ENCODE measurements at places on chromosomes 5 and 9. TPM values are rescaled to one million over a fixed set of nuclear protein-coding genes. Genes with fewer than 3 reads are reported as not detected.

DNA sequence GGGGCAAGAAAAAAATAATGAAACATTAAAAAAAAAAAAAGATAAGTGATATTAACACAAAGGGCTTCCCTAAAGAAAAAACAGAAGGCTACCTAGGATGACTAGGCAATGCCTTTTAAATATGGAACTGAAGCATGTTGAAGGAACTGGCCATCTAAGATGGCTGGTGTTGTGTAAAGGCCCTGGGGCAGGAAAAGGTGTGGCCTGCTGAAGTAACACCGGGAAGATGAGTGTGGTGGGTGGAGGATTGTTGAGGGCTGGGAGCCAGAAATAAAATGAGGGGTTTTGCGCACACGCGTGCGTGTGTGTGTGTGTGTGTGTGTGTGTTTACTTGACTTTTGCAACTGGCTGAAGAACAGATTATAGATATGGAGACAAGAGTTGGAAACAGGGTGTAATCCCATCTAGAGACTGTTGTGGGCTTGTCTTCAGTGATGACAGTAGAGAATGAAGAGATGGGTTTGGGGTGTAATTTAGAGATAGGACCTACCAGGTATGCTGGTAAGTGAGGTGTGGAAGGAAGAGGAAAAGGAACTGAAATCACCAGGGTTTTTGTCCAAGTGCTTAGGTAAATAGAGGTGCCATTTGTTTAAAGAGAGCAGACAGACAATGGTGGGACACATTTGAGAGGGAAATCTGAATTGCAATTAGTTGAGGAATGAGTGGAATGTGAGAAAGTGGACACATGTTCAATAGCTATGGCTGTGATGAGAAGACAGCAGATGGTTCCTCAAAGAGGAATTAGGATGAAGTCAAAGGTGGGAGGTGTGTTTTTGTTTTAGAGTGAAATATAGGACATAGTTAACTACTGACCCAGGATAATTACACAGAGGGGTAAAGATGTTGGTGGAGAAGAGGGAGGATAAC lies 33.9 kb downstream of the RAD23B start:
- DNase-seq = no peak

Gene POLR3G
- total RNA-seq = 1.0 TPM

Gene SVEP1
- 74.6 TPM for total RNA-seq

DNA sequence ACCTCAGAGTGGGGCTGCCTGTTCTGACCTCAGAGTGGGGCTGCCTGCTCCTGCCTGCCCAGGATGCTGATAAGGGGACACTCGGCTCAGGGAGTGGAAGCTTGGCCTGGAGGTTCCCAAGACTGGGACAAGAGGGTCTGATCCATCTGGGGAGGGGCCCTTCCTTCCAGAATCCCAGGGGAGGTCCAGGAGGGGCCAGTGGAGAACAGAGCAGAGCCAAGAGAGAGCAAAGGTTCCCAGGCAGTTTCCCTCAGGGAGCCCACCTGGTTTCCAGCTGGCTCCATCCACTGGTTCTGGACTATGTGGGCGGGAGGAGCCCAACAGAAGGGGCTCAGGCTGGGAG lies 49.1 kb upstream of the RNU6ATAC start:
- peak; percentile 19 for DNase-seq

- no peak for DNase-seq
These were observed 3.8 kb downstream of the LHFPL2 start for GRCh38 chr5:78644741-78645300.

GRCh38 chr5:83577036-83577636 lies 105.6 kb downstream of the VCAN start:
- no peak for DNase-seq

DNA sequence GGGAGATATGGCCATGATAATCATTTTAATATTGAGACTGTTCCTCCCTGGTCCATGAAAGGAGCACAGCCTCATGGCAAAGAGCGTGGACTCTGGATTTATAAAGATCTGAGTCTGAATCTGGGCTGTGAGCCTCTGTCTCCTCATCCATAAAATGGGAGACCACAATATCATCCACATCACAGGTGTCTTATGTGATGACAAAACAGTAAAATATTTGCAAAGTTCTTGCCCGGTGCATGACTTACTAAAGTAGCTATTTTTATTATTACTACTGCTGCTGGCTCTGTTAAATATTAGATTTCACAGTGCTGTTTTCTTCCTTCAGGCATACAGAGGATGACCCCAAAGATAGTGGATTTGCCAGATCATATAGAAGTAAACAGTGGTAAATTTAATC lies 74.1 kb downstream of the TEK start:
- DNase-seq = no peak

DNA sequence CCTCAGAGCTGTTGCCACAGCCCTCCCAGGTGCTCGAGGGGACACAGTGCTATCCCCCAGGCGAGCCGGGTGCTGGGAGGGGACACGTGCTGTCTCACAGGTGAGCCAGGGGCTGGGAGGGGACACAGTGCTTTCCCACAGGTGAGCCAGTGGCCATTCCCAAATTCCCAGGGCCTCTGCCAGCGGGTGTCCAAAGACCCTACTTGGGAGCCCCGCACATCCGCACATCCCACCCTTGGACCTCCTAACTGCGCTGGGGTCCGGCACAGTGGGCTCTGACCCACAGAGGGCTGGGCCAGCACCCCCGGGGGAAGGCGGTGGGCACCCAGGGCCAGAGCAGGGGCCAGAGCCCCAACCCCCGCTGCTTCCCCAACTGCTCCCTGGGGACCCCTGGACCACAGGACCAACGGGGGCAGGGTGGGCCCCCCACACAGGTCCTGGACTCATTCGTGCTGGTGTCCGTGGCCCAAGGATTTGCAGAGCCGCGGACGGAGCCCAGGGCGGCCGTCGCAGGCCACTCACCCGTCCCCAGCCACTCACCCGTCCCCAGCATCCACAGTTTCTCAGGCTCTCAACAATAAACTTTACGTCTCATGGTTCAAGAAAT lies 17.9 kb downstream of the EXD3 start:
- DNase-seq = no peak

DNA sequence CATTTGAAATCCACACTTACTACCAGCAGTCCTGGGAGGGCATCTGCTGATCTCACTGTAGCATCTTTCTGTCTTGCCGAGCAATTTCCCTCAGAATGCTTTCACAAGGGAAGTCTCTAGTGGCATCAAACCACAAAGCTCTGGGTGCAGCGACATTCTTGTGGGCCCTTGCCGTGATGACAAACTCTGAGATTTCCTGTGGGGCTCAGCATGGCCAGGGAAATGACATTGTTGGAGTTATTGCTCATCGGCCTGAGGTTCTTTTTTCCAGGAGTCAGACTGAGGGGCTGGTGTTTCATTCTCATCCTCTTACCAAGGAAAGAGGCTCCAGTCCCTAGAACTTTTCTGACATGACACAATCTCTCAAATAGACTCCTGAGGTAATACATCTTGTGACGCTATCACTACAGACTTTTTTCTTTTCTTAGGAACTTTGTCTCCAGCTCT lies 51.4 kb downstream of the PFDN1 start:
- peak; percentile 75 for DNase-seq

Gene COL5A1
- 159 TPM for total RNA-seq

DNA sequence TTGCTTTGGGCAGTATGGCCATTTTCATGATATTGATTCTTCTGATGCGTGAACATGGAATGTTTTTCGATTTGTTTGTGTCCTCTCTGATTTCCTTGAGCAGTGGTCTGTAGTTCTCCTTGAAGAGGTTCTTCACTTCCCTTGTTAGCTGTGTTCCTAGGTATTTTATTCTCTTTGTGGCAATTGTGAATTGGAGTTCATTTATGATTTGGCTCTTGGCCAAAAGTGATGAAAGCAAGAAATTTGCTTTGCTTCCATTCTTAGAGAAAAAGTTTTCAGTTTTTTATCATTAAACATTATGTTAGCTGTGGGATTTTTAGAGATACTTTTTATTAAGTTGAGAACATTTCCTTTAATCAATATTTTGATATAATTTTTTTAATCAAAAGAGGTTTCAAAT lies 203.5 kb downstream of the TAF11L14 start:
- no peak for DNase-seq

GRCh38 chr9:127961613-127962155 lies 19.1 kb downstream of the EEIG1 start:
- no peak for DNase-seq

- no peak for DNase-seq
These were observed 26.2 kb downstream of the AGTPBP1 start for GRCh38 chr9:85715587-85715986.
